Activated T-helper 1 cell treated with anti-CD3 and anti-CD28 coated beads, Interleukin-12 subunit alpha, Interleukin-12 subunit beta, Interleukin-2, Interleukin-4 antibody, amounts not matched to agents 30 ng/mL and 10 ng/mL and 1 ng/mL, durations not matched to agents 14 hours and 24 hours and 36 hours (primary cell): ENCODE measurements at places on chromosomes 7 and 10. TPM values are rescaled to one million over a fixed set of nuclear protein-coding genes. Genes with fewer than 3 reads are reported as not detected.

DNA sequence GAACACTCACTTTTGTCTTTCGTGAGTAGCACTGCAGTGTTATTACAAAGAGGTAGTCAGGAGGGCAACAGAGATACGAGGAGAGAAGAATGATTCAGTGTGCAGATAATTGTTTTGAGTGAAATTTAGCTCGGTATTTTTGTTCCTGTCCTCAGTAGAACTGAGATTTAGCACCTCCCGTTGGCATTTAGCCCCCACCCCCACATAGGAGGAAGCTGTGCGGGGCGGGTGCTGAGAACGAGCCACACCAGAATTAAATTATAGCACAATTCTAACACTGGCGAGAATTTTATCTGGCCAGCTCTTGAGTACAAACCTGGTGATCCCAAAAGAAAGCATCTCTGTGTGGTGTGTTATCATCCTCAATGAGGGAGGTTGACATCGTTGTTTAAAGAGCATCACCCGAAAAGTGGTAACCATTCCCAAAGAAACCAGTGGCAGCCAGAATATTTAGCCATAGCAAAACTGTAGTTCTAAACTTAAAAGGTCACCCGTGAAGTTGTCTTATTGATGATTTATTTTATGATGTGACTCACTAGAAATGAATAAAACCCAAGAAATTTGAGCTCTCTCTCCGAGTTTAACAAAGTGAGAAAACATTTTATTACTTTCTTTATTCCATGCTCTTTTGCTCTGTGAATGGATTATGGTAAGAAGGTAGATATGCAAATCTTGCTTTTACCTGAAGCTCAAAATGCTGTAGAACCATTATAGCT is 612.2 kb downstream of the SUGCT start:
- no peak for DNase-seq

DNA sequence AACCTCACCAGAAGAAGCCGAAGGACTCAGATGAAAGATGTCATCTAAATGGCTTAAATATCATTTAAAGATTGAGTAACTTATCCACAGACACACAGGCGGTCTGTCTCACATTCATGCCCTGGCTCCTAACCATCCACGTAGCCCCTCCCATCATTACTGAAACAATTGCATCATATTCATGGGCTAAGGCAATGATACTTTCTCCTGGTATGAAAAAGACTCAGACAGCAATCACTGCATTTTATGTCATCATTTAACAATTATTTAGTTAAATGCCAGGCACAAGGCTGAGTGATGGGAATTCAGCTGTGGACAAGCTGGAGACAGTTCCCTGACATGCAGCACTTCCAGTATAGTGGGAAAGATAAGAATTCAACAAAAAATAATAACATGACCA is 11.2 kb upstream of the TECTB start:
- no peak for DNase-seq

GRCh38 chr7:111080495-111081105 is 10.3 kb upstream of the LRRN3 start:
- no peak for DNase-seq

DNA sequence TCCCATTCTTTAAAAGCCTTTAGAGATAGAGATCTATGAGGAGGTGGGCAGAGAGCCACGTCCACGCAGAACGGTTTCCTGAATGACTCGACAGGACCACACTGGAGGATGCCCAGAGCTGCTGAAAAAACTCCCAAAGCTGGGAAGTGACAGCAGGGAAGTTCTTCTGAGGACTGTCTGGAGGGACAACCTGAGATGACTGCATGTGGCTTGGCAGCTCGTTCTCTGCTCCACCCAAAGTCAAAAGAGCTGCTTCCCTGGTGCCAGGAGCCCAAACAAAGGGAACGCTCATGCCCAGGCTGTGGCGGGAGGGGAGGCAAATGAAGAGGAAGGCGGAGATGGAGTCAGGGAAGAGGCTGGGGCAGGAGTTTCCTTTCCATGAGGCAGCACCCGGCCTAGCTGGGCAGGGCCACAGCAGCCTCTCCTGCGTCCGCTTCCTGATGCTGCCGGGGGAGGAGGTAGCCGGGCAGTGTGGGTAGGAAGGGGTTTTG is 95.4 kb downstream of the CCDC3 start:
- no peak for DNase-seq

DNA sequence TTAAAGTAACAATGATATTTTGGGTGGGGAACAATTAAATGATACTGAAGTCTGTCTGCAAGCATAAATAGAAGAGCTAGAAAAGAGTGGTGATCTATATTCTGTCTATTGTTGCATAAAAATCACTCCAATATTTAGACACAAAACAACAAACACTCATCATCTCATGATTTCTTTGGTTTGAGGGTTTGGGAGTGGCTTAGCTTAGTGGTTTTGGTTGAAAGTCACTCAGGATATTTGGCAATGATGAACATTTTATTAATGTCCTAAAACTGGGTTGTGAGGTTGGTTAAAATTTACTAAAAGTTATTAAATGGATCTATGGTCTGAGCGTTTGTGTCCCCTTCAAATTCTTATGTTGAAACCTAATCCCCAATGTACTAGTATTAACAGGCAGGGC is 54.7 kb upstream of the EGFR start:
- no peak for DNase-seq

DNA sequence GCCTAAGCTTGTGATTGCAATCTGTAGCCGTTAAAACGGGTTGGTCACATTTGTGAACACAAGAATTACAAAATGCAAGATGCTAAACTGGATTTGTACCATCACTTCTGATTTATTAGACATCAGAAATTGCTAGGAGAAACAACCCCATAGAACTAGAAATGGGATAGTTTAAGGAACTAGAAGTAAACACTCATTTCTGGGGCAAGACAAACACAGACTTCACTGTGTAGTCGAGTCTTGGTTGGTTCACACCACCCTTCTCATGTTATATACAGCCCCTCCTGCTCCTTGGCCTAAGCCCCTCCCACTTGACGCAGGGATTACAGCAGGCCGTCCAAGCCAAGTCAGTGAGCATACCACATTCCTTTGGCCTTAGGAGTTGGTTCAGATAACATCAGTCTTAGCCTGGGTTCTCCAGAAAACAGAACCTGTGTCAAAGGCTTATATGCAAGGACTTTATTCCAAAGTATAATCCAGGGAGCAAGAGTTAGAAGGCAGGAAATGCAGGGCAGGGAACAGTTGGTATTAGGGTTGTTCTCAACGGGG is 2.0 kb upstream of the NRAP start:
- DNase-seq, result no peak

Gene OR2A7
- 1.7 and 2.1 TPM in 2 replicates for total RNA-seq

Gene GPNMB
- 0.83 and 1.2 TPM in 2 replicates for total RNA-seq

Gene AOAH
- total RNA-seq, result 12.3 and 14.0 TPM in 2 replicates

Gene GDF2
- total RNA-seq, result not detected in 2 replicates

Gene TMEM184A
- total RNA-seq, result 0.03 TPM in 1 of 2 replicates, not detected in the other

Gene RELN
- total RNA-seq, result not detected in 2 replicates
